ENCODE measurements at places on chromosomes 16 and 17.

- no peak for DNase-seq
Measured at GRCh38 chr16:591231-591630, 1.4 kb downstream of the RAB40C start.

- no peak for DNase-seq
Measured at GRCh38 chr16:19284207-19284606, 1.3 kb upstream of the CLEC19A start.

DNA sequence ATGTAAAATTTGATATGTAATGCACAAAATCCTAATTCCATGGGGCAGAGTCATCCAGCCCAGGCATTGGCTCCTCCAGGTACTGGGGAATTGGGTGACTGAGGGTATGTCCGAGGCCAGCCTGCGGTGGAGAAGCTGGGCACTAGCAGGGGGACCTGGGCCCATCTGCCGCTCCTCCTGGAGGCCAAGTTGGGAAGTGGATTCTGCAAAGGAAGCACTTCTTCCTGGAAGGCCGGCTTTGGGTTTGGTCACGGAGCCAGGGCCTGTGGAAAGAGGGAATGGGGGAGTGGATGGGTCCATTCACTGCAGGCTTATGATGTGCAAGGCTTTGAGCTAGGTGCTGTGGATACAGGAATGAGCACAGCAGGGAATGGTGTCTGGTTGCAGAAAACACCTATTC is 85.8 kb downstream of the GNAO1 start:
- DNase-seq, result peak; percentile 73

GRCh38 chr16:27109666-27110523 is 43.2 kb downstream of the C16orf82 start:
- peak; percentile 90 for DNase-seq

- DNase-seq, result no peak
Measured at GRCh38 chr17:40209404-40210093, 9.6 kb upstream of the WIPF2 start.

DNA sequence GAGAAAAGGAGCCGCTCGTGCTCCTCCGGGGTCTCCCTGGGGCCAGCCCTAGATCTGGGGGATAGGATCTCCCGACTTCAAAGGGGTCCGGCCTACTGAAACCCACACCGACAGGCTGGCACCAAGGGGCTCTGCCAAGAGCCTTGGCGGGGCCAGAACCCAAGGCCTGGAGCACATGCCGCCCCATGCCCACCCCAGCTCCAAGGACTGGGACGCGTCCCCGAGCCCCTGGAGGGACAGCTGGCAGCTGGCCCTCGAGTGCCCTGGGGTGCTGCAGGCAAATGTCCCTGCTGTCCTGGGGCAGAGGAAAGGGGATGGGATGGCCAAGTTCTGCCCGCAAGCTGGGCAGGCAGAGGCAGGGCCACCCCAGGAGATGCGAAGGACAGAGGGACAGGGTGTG is 31.8 kb upstream of the ZFPM1 start:
- no peak for DNase-seq

GRCh38 chr16:76164970-76165558 is 112.1 kb upstream of the CNTNAP4 start:
- no peak for DNase-seq

DNA sequence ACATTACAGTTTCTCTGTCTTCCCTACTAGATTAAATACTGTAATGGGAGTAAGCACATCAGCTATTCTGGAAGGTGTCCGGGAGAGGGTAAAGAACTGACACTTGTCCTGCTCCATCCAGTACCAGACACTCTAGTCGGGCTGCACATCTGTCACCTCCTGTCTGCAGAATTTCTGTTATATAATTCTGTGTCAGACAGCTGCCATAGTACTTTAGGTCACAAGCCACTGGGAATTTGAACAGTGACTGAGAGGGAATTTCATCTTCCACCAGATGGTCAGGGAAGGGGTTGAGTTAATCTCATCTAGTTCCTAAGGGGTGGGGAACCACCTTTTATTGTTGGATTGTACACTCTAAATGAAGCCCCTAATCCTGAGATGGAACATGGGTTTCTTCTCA is 58.6 kb upstream of the NUDT7 start:
- DNase-seq, result no peak

DNA sequence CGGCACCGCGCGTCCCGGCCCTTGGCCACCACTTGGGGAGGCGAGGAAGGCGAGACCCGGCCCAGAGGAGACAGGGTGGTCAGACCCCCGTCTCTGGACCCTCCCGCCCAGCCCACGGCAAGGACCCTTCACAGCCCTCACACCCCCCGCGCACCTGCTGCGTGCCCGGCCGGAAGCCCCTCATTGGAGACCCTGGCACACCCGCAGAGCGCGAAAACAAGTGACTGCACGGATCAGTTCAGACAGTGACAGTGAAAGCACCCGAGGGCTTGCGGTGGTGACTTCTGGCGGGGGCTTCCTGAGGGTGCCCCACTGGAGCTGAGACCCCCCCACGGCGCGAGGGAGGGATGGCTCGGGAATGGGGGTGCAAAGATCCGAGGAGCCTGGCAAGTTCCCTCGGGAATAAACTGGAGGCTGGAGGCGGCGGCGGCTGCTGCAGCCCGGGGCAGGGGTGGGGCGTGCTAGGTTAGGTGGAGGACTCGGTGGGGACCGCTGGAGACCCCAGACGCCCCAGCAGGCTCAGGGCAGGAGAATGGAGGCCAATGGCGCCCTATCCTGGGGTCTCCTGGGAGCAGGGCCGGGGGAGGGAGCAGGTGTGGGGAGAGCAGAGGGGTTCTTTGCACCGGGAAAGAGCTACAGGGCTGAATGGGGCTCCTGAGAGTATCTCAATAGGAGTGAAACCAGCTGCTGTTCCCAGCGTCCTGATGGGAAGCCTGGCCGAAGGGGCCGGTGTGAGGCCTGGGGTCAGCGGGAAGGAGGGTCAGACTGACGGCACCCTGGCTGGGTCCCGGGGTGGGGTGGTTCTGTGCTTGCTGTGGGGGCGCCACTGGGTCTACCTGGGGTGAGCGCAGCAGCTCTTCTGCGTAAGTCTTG is 824 bp upstream of the FBXL16 start:
- DNase-seq, result no peak

DNA sequence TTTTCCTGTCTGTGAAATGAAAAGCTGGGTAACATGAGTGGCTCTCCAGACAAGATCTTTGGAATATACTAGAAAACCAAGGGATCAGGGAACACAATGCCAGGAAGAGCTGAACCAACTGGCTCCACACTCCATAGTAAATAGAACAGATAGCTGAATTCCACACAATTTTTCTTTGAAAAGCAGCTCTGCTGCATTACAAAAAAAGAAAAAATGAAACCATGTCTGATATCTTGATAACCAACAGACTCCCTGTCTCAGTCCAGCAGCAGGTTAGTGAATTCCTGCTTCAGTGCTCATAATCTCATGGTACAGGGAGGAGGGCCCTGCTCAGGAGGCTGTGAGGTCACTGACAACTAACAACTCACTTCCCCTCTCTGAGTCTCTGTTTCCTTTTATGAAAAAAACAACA is 97.1 kb downstream of the CDH11 start:
- DNase-seq, result no peak

GRCh38 chr17:50519141-50519834 is 11.0 kb downstream of the MYCBPAP start:
- DNase-seq, result no peak

DNA sequence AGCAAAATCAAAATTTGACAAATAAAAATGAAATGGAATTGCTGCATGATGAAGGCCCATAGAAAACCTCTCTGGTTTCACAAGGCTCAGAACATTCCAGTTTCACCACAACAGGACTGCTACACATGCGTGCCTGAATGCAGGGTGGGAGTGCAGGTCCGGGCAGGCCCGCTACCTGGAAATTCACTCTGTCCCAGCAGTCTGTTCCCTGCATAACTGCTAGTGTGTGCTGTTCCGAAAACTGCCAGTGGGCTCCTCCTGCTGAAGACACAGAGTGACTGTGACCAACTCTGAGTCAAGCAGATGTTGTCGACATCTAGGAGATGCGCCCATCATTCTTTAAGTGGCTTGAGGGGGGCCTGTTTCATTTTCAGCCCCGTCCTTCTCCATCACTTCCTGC is 284.8 kb upstream of the MAF start:
- DNase-seq, result no peak

DNA sequence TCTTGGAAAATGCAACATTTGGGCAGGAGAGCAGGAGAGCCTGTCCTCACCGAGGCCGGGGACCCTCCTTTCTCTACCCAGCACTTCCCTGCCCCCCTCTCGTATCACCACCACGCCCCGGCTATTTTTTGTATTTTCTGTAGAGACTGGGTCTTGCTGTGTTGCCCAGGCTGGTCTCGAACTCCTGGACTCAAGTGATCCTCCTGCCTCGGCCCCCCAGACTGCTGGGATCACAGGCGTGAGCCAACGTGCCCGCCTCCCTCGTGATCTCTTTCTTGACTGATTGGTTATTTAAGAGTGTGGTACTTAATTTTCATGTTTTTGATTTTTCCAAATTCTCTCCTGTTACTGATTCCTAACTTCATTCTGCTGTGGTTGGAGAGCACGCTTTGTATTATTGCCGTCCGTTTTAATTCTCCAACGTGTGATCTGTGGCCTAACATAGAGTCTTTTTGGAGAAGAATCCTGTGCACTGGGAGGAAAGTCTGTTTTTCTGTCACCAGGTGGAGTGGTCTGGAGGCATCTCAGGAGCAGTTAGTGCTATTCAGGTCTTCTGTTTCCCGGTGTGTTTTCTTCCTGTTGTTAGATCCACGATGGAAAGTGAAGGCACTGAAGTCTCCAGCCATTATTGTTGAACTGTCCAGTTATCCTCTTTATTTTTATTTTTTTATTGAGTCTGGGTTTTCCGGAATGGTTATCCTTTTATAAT is 40.4 kb downstream of the ZNF778 start:
- no peak for DNase-seq

GRCh38 chr17:81378941-81379511 is 16.2 kb upstream of the BAHCC1 start:
- peak; percentile 39 for DNase-seq

- peak; percentile 66 for DNase-seq
Measured at GRCh38 chr16:12833926-12834325, 30.2 kb upstream of the CPPED1 start.

- no peak for DNase-seq
Measured at GRCh38 chr16:15973421-15973820, 24.0 kb downstream of the ABCC1 start.

- DNase-seq, result no peak
Measured at GRCh38 chr17:50935221-50935995, 69.3 kb upstream of the TOB1 start.

GRCh38 chr17:49450735-49451134 is 36.1 kb upstream of the PHB1 start:
- no peak for DNase-seq

DNA sequence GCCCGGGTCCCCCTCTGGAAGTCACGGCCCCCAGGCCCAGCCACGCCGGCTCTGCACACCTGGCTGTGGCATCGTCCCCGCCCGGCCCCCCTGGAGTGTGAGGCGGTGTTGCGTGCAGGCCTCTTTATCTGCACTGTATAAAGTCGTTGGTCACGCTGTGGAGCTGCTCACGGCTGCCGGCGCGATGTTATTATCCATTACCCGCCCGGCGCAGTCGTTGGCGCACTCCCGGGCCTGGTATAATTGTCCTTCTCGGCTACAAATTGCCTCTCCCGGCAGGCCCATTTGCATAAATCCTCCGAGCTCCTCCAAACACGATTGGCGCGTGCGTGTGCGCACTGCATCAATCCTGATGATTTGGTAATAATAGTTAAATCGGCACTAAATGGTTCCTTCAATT is 57.8 kb downstream of the BAHCC1 start:
- DNase-seq, result no peak

- DNase-seq, result no peak
Measured at GRCh38 chr16:83310816-83311215, 497.0 kb upstream of the HSBP1 start.

DNA sequence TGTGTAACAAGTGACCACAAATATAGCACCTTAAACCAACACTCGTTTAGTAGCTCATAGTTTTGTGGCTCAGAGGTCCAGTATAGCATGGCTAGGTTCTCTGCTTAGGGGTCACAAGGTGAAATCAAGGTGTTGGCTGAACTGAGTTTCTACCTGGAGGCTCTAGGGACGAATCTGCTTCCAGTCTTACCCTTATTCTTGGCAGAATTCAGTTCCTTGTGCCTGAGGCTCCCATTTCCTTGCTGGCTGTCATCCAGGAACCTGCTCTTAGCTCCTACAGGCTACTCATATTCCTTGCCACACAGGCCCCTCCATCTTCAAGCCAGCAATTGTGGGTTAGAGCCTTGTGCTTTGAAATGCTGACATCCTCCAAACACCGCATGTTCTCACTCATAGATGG is 212.3 kb upstream of the CDH13 start:
- DNase-seq, result no peak

GRCh38 chr17:82893779-82894178 is 54.0 kb upstream of the ZNF750 start:
- no peak for DNase-seq

DNA sequence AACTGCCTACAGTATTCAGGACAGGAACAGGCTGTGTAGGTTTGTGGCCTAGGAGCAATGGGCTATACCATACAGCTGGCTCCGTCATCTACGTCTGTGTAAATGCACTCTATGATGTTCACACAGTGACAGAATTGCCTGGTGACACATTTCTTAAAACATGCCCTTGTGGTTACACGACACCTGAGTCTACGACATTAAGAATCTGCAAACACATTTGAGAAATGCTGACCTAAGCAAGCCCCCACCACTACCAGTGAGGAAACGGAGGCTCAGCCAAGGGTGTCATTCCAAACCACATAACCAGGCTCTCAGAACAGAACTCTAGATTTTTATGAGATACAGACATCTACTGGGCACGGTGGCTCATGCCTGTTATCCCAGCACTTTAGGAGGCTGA is 23.5 kb downstream of the USP36 start:
- DNase-seq, result no peak

DNA sequence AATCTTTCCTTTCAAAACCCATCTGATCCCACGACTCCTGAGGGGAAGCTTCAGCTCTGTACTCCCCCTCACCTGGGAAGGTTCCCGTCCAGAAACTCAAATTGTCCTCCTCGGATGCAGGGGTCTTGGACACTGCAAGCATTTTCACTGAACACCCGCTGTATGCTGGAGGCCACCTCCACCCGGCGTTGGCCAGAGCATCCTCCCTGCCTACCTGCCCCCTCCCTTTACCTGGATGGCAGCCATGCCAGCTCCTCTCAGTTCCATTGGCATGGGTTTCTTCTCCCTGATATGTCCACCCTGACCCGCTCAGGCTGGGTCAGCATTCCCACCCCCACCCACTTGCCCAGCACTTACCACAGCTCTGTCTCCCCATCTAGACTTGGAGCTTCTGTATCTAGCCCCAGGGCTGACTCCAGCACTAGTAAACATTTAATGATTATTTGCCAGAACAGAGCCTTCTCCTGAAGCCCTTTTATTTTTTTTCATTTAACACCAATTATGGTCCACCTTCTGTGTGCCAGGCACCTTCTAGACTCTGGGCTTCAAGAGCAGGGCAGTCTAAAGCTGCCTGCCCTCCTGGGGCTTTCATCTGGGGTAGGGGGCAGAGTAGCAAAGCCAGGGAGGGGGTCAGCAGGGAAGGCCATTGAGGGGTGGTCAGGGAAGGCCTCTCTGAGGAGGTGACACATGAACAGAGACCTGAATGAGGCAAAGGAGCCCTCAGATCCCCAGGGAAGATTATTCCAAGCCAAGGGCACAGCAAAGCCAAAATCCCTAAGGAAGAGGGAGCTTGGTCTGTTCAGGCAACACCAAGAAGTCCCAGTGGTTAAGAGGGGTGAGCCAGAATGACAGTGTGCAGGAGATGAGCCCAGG is 8.9 kb upstream of the KRT19 start:
- DNase-seq, result no peak

- DNase-seq, result no peak
Measured at GRCh38 chr16:81189100-81189664, 49.3 kb upstream of the BCO1 start.
